Pulmonary artery endothelial cell (primary cell): ENCODE measurements at places on chromosomes 1 and 21.

GRCh38 chr1:110048923-110049601 lies 14.6 kb downstream of the STRIP1 start:
- DNase-seq = no peak

- no peak for DNase-seq
These were observed 175.3 kb downstream of the GRIK3 start for GRCh38 chr1:36858981-36859380.

GRCh38 chr1:43270421-43271095 lies 775 bp downstream of the TMEM125 start:
- no peak for DNase-seq

GRCh38 chr1:28306301-28306949 lies 22.4 kb upstream of the MED18 start:
- DNase-seq = no peak

DNA sequence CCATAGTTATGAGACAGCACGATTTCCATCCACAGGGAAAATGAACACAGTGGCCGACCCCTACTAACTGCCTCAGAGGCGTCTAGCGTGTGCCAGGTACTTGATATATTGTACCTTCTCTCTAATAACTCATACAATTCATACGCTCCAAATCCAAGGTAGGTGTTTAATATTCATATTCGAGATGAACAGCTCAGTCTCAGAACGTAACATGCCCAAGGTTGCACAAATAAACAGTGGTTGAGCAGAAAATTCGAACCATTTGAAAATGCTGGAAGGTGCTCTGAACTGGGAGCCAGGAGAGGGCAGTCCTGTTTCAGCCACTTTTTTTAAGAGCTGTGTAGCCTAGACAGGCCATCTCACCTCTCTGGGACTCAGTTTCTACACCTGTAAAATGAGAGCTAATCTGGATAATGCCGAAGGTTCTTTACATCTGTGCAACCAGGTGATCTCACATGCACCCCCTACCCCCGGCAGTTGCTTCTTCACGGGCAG lies 7.9 kb downstream of the SLC45A3 start:
- DNase-seq = no peak

- DNase-seq = no peak
These were observed 65.1 kb downstream of the COL18A1 start for GRCh38 chr21:45470087-45470515.

GRCh38 chr1:115423776-115424175 lies 85.7 kb upstream of the NGF start:
- DNase-seq = no peak

- DNase-seq = no peak
These were observed 126.5 kb downstream of the ADSS2 start for GRCh38 chr1:244325056-244325758.

DNA sequence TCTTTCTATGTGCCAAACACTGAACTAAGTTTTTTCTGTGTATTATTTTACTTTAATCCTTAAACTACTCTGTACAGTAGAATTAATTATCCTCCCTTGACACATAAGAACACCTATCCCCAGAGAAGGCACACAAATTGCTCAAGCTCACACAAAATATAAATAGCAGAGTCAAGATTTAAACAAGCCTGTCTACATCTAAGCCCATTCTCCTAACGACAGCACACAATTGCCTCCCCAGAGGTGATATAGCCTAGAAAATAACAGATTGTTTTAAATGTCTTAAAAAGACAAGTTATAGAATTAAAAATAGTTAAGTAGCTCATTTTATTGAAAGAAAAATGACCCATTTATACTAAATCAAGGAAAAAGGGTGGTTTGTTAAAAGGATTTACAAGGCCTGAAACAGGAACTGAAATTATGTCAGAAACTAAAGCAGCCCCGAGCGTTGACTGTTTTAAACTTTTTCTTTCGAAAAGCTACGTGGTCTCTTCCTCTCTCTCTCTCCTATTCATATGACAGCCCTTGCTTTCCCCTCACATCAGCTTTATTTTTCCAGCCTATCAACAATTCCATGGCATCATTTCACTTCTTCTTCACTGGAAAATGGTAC lies 30.5 kb downstream of the TNFSF18 start:
- no peak for DNase-seq

- no peak for DNase-seq
These were observed 517.2 kb upstream of the NR5A2 start for GRCh38 chr1:199510314-199510713.

GRCh38 chr1:145868232-145868631 lies 9.4 kb upstream of the PIAS3 start:
- no peak for DNase-seq

DNA sequence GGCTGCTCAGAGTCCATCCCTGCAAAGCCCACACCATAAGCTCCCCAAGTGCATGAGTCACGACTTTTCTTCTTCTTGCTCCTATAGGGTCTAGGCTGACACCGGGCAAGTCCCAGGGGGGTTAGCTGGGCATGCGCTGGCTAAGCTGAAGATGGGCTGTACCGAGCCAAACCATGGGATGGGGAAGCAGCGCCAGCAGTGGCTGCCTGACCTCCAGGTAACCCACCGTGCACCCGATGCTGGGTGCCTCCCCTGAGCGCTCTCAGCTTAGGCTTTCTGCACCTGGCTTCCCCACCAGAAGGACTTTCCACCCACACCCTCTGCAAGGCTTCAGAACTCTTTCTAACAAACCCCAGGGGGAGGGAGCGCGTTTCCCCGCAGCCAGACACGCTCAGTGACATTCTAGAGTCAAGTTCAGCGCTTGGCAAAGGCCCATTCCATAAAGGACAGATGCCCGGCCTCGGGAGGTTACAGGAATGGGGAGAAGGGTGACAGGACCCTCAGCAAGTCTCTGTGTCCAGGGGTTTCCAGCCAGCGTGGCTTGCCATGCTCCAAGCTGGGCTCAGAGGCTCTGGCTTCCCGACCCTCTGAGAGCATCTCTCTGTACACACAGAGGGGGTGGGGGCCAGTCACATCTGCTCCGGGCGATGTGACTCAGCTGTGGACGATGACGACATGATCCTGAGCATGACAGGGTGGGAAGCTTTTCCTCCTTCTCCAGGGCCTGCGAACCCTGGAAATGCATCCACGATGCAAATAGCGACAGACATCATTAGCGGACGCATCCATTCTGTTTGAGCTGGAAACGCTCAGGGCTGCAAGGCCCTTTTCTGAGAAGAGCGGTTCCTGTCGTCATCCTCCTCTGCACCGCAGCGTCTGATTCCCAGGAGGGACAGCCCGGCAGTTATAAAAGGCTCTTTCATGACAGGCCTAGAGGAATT lies 107.8 kb downstream of the SIK1 start:
- no peak for DNase-seq

GRCh38 chr1:98792123-98792522 lies 130.6 kb downstream of the SNX7 start:
- DNase-seq = no peak
